IMR-90 (cell line): ENCODE measurements at places on chromosomes 5 and 9. TPM values are rescaled to one million over a fixed set of nuclear protein-coding genes. Genes with fewer than 3 reads are reported as not detected.

DNA sequence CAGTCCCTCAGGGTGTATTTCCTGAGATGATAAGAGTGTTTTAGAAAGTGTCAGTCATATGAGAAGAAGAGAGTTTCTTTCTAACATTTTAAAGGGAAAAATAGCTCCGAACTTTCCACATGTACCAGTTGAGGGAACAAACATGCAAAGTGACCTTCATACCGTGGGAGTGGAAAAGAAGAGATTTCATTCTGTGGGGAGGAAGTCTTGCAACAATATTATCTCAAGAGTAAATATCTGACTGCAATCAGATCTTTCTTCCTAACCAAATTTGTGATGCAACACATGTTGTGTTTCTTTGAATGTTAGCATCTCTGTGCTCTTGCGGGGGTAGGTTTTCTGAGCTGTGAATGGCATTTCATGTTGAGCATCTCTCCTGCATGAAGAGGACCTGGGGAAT, 30.6 kb downstream of the ANKRD55 start:
- DNase-seq, result peak; percentile 43

- no peak for DNase-seq
These were observed 235.5 kb downstream of the ARHGEF28 start for GRCh38 chr5:73861313-73861988.

DNA sequence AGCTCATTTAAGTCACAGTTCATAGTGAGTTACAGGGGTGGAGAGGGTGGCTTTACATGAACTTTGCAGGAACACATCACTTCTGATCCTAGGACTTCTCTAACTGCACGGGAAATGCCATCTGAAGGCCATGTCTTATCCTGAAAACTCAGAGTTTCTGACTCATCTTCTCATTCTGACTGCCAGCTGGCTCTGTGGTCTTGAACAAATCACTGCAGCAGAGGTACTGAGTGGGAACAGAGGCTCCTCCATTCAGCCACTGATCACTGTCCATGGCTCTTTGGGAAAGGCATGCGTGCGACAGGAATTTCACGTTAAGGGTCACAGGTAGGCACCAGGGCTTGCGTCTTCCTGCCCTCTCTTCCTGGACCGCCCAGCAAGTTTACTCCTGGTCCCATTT, 114.6 kb upstream of the LRRTM2 start:
- DNase-seq, result peak; percentile 76

Gene CENPH
- 6.6 and 7.8 TPM in 2 replicates for polyA plus RNA-seq

Gene PCDH12
- polyA plus RNA-seq, result 0.01 and 0.02 TPM in 2 replicates

Gene QRFP
- not detected in 2 replicates for polyA plus RNA-seq

Gene NDFIP1
- polyA plus RNA-seq, result 10.7 and 15.4 TPM in 2 replicates
